ENCODE measurements at places on chromosomes 2 and 18. TPM values are rescaled to one million over a fixed set of nuclear protein-coding genes. Genes with fewer than 3 reads are reported as not detected.

The USP34 gene
- 182 TPM for total RNA-seq

The CRACDL gene
- 6.3 TPM for total RNA-seq

The HDHD2 gene
- 23.1 TPM for total RNA-seq

The BOK gene
- 57.0 TPM for total RNA-seq

The BCL2 gene
- 6.3 TPM for total RNA-seq

The DUSP2 gene
- 0.17 TPM for total RNA-seq

The SPOPL gene
- total RNA-seq = 15.6 TPM

The FSHR gene
- total RNA-seq = 0.05 TPM

The ASXL3 gene
- 0.05 TPM for total RNA-seq

The SIGLEC15 gene
- total RNA-seq = 2.1 TPM

The OXER1 gene
- 0.15 TPM for total RNA-seq

The CPS1 gene
- total RNA-seq = 38.4 TPM

The CWC22 gene
- 25.9 TPM for total RNA-seq

The TFPI gene
- 155 TPM for total RNA-seq

The OTX1 gene
- 0.20 TPM for total RNA-seq
